ENCODE measurements at places on chromosomes 4 and X.

DNA sequence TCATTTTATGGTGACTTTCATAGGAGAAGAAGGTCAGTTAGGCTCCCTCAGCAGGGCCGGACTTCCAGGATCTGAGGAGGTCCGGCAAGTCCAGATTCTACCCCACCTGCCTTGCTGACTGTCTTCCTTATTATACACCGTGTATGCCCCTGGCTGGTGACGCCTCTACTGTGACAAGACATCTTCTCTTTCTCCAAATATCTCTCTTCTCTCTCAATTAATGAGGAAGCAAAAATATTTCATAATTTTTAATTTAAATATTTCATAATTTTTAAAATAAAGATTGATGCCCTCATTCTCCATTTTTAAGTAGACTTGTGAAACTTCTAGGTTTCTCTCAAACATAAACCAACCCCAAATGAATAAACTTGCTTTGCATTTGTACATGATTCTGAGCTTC lies 202.5 kb downstream of the NSUN7 start:
- DNase-seq = no peak

GRCh38 chr4:23235628-23236390 lies 543.1 kb downstream of the GBA3 start:
- DNase-seq = no peak

DNA sequence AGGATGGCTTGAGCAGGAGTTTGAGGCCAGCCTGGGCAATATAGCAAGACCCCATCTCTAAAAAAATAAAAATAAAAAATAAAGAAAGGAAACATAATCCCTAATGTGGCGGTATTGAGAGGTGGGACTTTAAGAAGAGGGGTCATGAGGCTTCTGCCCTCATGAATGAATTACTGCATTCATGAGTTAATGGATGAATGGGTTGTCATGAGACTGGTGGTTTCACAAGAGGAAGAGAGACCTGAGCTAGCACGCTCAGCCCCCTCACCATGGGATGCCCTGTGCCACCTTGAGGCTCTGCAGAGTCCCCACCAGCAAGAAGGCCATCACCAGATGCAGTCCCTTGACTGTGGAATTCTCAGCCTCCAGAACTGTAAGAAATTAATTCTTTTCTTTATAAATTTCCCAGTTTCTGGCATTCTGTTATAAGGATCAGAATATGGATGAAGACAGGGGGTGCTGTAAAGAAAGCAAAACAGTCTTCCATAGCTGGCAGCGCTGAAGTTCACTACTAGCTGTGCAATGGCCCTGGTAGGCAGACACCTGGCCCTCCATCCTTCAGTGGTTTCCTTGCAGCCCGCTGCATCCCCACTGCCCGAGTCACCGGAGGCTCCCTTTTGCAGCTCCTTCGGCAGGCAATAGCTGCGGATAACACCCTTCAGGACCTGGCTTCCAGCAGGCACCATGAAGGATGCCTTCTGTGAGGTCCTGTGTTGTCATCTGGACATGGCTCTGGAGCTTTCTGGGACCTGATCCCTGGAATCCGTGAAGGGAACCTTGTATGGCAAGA lies 44.8 kb upstream of the NSG1 start:
- DNase-seq = no peak

DNA sequence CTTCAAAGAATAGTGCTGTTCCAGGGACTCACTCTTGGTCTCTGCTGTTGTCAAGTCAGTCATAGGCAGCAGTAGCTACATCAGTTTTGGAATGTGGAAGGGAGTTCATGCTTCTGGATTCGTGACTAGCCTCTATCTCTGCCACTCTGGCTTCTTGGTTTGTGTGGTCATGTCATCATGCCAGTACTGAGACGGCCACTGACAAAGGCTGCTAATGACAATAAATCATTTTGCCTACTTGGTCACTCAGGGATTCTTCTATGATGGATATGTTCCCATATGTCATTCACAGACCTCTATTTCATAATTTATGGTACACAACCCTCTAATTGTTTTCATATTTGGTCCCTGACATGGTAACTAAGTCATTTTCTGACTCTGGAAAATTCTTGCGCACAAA lies 450.8 kb upstream of the BOD1L1 start:
- no peak for DNase-seq

DNA sequence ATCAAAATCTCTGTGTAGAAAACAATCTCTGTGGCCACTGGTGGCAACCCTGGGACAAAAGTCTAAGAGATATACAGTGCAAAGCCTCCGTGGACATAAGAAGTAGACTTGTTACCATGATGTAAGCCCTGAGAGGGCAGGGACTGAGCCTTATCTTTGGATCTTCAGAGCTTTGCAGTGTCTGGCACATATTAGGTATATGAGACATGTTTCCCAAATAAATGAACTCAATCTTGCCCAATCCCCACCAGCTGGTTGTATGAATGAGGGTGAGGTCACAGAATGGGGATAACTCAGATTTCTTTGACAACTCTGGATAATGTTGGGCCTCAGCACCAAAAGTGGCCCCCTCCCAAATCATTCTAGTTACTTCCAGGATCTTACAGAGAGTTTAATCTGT lies 511.4 kb upstream of the DIPK2B start:
- peak; percentile 78 for DNase-seq

DNA sequence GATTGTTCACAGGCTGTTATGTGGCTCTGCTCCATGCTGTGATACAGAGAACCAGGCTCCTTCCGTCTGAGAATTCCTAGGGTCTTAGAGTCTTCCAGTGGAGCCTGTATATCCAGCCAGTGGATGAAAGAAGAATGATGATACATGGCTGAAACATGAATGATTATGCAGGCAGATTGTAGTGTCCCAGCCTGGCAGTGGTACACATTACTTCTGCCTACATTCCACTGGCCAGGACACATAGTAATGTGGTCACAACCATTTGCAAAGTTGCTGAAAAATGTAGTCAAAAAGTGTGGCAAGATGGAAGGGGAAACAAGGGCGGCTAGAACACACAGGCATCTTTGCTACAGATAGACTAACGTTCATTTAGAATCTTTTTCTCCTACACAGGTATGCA lies 4.5 kb upstream of the GBA3 start:
- DNase-seq = peak; percentile 27

DNA sequence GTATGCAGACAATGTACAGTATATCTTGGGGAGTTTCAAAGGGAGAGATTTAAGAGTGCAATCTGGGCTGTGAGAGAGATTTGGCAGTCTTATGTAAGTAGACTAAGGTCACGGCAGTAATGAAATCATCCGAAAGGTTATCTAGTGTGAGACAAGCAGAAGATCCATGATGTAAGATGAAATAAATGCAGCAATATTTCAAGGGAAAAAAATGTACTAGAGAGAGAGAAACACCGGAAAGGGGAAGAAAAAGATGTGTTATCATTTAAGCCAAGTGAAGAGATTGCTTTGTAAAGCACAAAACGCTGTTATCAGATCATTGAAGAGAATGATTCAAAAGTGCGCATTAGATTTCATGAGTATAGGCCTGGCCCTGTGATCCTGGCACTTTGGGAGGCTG lies 88.4 kb upstream of the GUCY1A1 start:
- DNase-seq = peak; percentile 71

- DNase-seq = peak; percentile 28
These were observed 88.1 kb downstream of the CAMK2D start for GRCh38 chr4:113673450-113673849.

DNA sequence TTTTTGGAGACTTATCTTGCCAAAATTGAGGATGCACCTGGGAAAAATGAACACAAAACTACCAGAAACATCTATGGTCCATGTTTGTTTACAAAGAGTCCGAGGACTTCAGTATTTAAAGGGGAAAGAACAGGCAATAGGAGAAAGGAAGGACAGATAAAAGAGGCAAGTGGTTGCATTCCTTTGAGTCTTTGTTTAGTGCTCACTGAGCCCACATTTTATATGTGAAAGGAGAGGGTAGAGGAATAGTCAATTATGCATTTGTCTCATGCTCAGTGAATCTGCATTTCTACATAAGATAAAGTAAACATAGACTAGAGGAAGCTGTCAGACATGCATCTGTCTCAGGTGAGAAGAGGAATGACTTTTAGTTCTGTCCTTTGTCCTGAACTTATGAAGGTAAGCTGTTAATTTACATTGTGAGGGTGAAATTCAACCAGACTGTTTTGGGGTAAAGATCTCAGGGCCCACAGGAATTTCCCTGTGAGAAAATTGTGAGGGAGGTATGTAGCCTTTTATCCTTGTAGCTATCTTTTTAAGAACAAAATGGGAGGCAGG lies 4.5 kb downstream of the DMP1 start:
- DNase-seq = no peak

DNA sequence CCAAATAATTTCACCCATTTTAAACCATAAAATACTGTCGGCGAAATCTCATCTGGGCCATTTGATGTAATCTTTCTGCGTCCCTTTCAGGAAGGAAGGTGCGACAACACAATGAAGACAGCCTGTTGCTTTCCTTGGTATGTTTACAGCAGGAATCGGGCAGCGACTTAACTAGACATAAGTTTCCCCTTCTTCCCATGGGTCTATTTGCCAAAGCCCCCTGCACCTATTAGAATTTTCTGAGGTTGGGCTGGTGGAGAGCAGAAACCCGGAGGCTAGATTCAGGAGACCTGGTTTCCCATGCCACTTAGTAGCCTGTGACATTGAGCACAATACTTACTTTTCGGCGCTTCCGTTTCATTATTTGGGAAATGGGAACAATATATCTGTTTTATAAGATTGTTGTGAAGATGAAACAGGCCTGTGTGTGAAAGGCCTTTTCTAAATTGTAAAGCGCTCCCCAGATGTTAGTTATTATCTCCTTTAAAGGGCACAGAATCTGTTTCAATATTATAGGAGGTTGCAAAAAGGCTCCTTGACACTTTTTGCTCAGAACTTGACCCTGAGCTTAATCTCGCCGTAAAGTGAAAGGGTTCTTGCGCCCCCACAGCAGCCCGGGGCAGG lies 552 bp upstream of the AFF1 start:
- DNase-seq = no peak

GRCh38 chrX:16671005-16671404 lies 21.0 kb downstream of the S100G start:
- peak; percentile 75 for DNase-seq

GRCh38 chr4:93157986-93158385 lies 670.6 kb upstream of the ATOH1 start:
- DNase-seq = no peak

- DNase-seq = no peak
These were observed 61.6 kb upstream of the GYPA start for GRCh38 chr4:144202081-144202480.

DNA sequence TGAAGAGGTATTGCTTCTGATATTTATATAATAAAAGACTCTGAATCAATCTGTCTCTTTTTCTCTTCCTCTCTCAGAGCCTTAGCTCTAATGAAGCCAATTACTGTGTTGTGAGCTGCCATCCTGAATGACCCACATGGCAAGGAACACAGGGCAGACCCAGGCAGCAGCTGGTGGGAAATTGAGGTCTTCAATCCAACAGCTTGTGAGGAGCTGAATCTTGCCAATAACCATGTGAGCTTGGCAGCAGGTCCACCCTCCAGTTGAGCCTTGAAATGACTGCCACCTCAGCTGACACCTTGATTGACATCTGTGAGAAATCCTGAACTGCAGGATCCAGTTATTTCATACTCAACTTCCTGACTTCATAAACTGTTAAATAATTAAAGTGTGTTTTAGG lies 149.4 kb downstream of the NDST4 start:
- DNase-seq = no peak

DNA sequence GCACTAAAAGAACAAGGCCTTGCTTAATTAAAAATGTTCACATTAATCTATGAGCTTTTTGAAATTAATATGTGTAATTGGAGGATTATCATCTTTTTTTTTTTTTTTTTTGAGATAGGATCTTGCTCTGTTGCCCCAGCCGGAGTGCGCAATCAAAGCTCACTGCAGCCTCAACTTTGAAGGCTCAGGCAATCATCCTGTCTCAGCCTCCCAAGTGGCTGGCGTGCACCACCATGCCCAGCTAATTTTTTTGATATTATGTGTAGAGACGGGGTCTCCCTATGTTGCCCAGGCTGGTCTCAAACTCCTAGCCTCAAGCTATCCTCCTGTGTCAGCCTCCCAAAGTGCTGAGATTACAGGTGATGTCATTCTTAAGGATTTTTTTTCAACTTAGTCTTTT lies 20.0 kb downstream of the PRPS1 start:
- no peak for DNase-seq
